ENCODE measurements at places on chromosomes 4 and X.

DNA sequence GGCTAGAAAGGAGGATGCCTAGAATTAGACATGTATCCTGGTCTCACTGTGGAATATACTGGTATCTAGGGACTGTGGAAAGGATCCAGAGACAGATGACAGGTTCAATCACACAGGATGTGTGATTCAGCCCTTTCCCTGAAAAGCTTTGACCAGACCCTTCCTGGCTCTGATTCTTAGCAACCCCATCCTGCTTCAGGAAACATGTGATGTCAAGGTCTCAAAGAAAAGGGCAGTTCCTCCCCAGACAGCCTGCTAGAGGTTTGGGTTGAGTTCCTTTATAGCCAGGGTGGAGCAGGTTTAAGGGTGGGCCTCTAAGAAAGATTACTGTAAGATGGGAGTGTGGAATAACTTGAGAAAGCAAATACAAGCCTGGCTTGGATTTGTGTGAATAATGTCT lies 3.0 kb downstream of the BMP15 start:
- no peak for DNase-seq

GRCh38 chr4:39754309-39754708 lies 56.4 kb downstream of the UBE2K start:
- DNase-seq = no peak

GRCh38 chr4:31408121-31408520 lies 688.0 kb downstream of the PCDH7 start:
- DNase-seq = no peak

- no peak for DNase-seq
Observed at GRCh38 chr4:107818301-107818910, 6.3 kb upstream of the SGMS2 start.

- no peak for DNase-seq
Observed at GRCh38 chrX:104641176-104641575, 75.2 kb downstream of the IL1RAPL2 start.

- DNase-seq = no peak
Observed at GRCh38 chrX:107448998-107449835, at the start of gene FRMPD3. TSS of gene FRMPD3 (plus strand) at chrX:107449652. CDS start at chrX:107526589, 76,937 bp downstream.

GRCh38 chrX:40806513-40807220 lies 71.3 kb upstream of the MED14 start:
- no peak for DNase-seq

GRCh38 chr4:95051702-95052020 lies 293.9 kb downstream of the BMPR1B start:
- DNase-seq = no peak

GRCh38 chr4:156298230-156298629 lies 344.6 kb upstream of the CTSO start:
- no peak for DNase-seq

Measured in stimulated activated CD8-positive, alpha-beta memory T cell treated with anti-CD3 and anti-CD28 coated beads, Interleukin-2, amount 100 ng/mL, for 48 hours (primary cell).